SK-N-SH treated with all-trans-retinoic acid at 6 μM for 48 hours (cell line): ENCODE measurements at places on chromosomes 11 and 22.

- peak; percentile 99 for ATAC-seq
Measured at GRCh38 chr22:35930933-35931332, 97.7 kb downstream of the RBFOX2 start.

DNA sequence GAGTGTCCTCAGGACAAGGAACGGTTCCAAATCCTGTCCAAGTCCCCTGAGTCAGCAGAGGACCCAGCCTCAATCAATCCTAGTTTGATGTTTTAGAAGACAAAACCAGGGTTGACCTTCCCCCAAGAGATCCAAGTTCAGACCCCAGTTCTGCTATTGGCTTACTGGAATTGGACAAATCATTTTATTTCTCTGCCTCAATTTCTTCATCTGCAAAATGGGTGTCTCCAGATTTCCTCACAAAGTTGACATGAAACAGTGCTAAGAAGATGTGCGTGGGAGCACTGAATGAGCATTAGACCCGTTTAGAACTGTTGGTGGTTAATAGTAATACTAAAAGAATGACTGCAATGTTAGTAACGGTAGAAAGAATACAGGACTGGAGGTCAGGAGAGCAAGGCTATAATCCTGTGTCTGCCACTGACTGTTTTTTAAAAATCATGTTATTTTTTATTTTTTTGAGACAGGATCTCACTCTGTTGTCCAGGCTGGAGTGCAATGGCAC, 32.8 kb upstream of the SCUBE1 start:
- no peak for ATAC-seq

DNA sequence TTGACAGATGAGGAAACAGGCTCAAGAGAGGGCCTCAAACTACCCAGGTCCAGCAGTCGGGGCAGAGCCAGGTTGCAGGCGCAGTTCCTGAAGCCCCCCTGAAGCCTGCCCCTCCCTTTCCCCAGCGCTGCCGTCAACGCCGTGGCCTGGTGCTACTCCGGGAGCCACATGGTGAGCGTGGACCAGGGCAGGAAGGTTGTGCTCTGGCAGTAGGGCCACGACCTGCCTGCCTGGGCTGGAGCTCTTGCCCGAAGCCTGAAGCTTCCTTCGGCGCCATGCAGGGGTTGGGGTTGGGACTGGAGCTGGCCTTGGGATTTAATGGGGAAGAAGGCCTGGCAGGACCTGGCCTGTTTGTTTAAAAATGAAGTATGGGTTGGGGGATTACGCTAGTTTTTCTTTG, 15.0 kb downstream of the ATG16L2 start:
- ATAC-seq = no peak

DNA sequence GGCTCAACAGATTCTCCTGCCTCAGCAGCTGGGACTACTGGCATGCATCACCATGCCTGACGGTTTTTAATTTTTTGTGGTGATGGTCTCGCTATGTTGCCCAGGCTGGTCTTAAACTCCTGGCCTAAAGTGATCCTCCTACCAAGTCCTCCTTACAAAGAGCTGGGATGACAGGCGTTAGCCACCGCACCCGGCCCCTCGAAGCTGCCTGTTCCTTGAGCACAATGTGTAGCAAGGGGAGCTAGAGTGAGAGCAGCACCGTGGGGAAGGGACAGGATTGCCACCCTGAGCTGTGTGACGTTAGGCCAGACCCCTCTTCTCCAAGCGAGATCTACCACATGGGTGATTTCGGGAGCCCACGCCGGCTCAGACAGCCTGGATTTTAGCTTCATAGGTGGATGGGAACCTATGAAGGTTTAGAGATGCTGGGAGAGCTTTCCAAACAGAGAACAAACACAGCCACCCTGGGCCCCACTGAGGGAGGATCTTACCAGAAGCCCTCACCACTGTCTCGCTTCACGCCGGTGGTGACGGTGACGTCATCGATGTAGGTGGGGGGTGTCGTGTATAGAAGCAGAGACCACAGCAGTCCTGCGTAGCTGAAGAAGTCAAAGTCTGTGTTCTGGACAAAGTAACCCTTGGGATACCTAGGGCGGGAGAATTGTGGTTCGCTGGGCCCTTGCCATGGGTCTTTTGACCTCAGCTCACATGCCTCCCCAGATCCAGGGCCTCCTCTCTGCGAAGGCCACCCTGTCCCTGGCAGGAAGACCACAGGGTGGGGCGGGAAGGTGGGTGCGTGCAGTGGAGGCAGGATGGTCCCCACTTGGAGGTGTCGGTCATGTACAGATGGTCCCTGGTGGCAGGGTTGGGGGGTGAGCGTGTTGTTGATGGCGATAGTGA, 23.1 kb downstream of the RGL4 start:
- no peak for ATAC-seq

DNA sequence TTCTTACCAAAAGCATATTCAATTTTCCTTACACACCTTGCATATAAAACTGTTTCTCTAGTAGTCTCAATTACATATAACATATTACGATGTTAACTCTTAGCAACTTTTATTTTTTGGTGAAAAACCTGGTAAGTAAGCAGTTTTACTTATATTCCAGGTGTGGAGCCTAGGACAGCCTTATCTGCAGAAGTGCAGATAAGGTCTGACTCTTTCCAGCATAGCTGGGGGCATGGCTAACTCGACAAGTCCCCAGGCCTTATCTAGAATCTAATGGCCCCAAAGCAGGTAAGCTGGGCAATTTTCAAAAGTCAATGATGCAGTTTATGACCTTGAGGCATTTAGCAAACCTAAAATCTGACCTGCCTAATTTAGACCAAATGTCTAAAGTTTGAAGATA, 4.2 kb upstream of the C1QTNF6 start:
- no peak for ATAC-seq

GRCh38 chr11:102416976-102417375, 35.6 kb downstream of the TMEM123 start:
- no peak for ATAC-seq

DNA sequence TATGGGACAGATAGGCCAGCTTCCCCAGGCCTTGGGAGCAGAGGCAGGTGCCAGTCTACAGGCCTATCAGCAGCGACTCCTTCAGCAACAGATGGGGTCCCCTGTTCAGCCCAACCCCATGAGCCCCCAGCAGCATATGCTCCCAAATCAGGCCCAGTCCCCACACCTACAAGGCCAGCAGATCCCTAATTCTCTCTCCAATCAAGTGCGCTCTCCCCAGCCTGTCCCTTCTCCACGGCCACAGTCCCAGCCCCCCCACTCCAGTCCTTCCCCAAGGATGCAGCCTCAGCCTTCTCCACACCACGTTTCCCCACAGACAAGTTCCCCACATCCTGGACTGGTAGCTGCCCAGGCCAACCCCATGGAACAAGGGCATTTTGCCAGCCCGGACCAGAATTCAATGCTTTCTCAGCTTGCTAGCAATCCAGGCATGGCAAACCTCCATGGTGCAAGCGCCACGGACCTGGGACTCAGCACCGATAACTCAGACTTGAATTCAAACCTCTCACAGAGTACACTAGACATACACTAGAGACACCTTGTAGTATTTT, 26.6 kb upstream of the L3MBTL2 start:
- no peak for ATAC-seq

DNA sequence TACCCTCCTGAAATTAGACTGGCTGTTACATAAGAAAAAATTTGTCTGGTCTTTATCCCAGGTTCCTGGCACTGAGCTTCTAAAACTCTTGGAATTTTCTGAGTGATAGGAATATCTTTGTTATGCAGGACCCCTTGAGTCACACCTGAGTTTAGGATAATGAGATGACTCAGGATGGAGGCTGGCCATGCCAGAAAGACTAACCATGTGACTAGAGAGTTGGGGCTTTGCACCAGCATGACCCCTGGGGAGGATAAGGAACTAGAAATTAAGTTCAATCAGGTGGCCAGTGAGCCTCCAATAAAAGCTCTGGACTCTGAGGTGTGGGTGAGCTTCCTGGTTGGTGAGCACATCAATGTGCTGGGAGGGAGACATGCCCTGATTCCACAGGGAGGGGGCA, 88.1 kb downstream of the XRRA1 start:
- no peak for ATAC-seq

DNA sequence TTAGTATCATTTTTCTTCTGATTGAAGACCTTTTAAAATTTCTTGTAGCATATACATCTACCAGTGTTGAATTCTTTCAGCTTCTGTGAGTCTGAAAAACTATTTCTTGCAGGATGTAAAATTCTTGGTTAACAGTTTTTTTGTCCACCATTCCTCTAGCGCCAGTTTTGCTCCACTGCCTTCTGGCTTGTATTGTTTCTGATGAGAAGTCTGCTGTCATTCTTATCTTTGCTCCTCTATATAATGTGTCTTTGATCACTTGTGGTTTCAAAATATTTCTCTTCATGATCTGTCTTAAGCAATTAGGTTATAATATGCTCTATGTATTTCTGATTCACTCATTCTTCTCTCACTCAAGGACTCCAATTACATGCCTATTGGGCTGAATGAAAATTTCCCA, 152.3 kb downstream of the INSC start:
- ATAC-seq = no peak

DNA sequence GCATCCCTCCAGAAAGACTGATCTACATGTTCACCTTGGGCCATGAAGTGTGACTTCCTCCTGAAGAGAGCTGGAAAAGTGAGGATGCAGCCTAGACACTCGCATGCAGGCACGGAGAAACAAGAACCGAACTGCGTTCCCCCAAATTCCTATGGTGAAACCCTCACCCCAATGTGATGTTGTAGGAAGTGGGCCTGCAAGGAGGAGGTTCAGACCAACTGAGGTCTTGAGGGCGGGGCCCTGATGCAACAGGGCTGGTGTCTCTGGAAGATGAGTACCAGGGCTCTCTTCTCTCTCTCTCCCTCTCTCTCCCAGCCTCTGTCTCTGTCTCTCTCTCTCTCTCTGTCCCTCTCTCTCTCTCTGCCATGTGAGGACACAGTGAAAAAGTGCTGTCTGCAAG, 501.1 kb downstream of the BRD1 start:
- ATAC-seq = no peak

GRCh38 chr11:75056814-75057213, 39.9 kb downstream of the OR2AT4 start:
- ATAC-seq = no peak
